Esophagus squamous epithelium (tissue), 5 donors: ENCODE measurements at places on chromosomes 13 and 19. TPM values are rescaled to one million over a fixed set of nuclear protein-coding genes. Genes with fewer than 3 reads are reported as not detected.

The PHLDB3 gene
- 58.0 TPM for total RNA-seq

The RASL11A gene
- total RNA-seq: 33.2 TPM

The KLK12 gene
- 16.2 TPM for total RNA-seq

The CPB2 gene
- total RNA-seq: not detected

The FBXL12 gene
- 12.5 TPM for total RNA-seq

The ZNF555 gene
- 2.2 TPM for total RNA-seq

The ZNF135 gene
- total RNA-seq: 1.1 TPM

The DLL3 gene
- total RNA-seq: not detected

The CCL25 gene
- not detected for total RNA-seq

- DNase-seq: no peak
Measured at GRCh38 chr13:29923554-29924481, 73.4 kb upstream of the UBL3 start.

GRCh38 chr13:48236528-48237353, 3.7 kb downstream of the ITM2B start:
- no peak for DNase-seq

DNA sequence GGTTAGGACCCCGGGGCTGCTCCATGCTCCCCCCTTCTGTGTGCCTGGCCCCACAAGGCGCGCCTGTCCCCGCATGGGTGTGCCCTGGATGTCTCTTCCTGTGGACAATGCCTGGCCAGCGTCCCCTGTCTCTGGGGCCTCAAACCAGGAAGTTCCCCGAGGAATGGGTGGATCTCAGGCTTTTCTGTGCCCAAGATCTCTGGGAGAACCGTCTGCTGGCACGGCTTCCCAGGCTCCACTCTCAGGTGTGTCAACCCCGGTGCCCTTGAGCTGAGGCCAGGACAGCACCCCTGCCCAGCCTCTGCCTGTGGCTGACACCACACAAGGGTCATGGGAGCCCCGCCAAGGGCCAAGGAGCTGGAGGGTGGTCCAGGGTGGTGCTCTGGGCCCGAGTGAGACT, 15.7 kb downstream of the ZNF444 start:
- DNase-seq: no peak

- DNase-seq: no peak
Measured at GRCh38 chr19:9962623-9963290, 26.4 kb upstream of the OLFM2 start.

DNA sequence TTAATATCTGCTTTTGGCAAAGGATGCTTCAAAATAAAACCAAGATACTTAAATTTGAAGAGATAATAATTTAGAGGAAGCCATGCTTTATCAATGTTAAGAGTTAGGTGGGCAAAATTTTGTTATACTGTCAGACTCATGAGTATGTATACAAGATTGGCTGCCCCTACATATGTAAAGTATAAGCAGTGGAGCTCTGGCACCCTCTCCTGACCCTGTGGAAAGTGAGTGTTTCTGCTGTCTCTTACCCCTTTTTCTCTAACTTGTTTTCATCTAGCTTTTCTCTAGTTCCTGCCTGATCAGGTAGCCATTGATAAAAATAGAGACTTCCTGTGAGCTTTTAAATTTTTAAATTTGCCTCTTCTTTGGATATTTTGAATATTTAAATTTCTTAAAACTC, 710.9 kb upstream of the SPRY2 start:
- DNase-seq: no peak

GRCh38 chr19:31534786-31535657, 185.8 kb upstream of the TSHZ3 start:
- DNase-seq: no peak

GRCh38 chr19:4007021-4007835, at the start of gene PIAS4:
PIAS4 (plus strand) TSS chr19:4007736; CDS start chr19:4007761, 25 bp downstream.
- peak; percentile 82 for DNase-seq

- no peak for DNase-seq
Measured at GRCh38 chr13:68628994-68629393, 1398.9 kb upstream of the PCDH9 start.

GRCh38 chr13:113962975-113963374, 10.9 kb downstream of the C13orf46 start:
- DNase-seq: no peak

DNA sequence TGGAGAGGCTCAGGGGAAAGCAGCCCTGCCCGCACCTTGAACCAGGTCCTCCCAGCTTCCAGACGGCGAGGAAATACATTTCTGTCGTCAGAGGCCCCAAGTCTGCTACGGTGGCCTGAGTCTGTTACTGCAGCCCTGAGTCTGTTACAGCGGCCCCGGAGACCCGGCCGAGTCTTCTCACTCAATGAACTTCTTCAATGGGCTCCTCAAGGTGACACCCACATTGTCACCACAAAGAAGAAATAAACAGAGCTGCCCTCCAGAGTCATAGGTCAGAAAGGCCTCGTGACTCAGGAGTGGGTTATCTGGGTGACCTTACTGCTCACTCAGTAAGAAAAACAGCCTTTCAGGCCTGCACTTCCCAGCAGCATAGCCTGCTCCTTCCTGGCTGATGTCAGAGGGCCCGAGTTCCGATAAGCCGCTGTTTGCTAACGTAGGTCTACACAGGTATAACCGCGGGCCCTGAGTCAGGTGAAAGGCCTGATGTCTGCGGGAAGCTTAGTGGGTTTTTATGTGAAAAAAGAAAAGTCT, 66.9 kb upstream of the TM9SF2 start:
- no peak for DNase-seq

DNA sequence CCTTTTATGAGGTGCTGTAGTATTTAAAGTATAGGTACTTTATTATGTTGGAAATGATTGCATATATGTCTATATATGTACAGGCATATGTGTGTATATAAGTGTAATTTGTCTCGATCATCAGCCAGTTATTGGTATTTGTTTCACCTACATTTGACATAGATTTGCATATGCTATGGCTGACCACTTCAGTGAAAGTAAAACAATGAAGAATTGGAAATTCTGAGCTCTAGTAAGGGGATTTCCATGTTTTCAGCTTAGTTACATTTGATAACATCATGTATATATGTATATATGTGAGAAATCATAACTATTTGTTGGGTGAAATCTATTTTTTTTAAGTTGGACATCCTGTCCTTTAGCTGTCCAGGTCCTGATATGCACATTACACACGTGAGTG, 1303.9 kb downstream of the EFNB2 start:
- DNase-seq: no peak

DNA sequence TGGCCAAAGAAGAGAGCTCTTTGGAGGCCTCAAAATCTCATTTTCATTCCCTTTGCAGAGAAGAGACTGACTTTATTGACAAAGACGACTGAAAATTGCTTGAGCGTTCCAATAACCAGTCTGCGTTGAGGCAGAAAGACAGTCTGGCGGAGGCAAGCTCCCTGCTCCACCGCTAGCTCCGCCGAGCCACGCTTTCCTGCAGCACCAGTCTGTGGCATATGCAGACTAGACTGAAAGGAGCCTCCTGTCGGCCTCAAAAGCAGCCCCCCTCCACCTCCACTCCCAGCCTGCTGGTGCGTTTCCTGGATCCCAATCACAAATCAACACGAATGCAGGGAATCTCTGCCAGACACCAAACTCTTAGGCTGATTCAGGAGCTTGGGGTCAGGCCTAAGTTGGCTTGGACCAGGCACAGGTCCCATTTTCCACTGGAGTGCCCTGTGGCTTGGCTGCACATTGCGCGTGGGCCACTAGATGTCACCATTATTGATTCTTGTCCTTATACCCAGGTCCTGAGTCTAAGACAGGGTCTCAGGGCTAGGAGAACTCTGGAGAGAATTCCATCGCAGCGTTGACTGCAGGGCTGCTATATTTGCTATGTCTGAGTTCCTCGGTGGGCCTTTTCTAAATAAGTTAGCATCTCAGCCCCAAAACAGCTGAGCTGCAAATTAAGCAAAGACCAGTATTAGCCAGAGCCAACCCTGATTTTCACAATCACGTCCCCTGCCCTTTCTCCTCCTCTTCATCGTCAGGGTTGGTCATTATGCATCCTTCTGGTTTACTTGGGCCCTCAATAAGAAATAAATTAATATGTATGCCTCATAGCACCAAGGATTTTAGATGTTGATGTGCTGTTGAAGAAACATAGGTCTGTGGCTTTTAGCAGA, 5.2 kb upstream of the ZNF507 start:
- no peak for DNase-seq

- DNase-seq: no peak
Measured at GRCh38 chr19:29303069-29303718, 90.2 kb upstream of the UQCRFS1 start.

- DNase-seq: no peak
Measured at GRCh38 chr13:97621631-97622030, 187.7 kb downstream of the RAP2A start.

DNA sequence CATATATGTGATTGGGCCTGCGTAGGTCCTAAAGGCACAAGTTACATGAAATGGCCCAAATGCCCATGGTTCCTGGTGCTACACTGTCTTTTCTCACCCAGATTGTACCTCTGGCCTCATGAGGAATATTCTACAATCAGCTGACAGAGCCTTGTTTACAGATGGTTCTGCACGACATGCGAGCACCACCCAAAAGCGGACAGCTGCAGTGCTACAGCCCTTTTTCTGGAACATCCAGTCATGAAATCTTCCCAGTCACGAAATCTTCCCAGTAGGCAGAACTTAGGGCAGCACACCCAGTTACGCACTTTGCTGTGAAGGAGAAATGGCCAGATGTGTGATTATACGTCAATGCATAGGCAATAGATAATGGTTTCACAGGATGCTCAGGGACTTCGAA, 7.7 kb upstream of the ELF1 start:
- DNase-seq: no peak

GRCh38 chr13:20332361-20333096, 100.4 kb upstream of the GJB6 start:
- no peak for DNase-seq

DNA sequence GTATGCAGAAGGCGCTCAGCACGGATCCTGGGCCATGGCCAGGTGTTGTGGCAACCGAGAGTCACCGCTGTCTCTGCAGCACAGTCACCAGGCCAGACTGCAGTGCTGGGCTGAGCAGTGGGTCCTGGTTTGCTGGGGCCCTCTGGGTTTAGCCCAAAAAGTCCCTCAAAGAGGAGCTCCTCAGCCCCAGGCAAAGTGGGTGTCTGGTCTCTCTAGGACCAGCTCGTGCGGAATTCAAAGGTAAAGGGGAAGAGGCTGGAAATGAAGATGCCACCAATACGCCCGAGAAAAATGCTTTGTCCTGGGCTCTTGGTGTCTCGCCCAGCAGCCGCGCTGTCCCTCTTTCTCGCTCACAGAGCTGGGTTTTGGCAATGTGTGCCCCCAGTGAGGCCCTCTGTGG, 38.5 kb upstream of the ANKRD10 start:
- DNase-seq: no peak

GRCh38 chr13:36046672-36047071, 84.5 kb downstream of the DCLK1 start:
- no peak for DNase-seq

DNA sequence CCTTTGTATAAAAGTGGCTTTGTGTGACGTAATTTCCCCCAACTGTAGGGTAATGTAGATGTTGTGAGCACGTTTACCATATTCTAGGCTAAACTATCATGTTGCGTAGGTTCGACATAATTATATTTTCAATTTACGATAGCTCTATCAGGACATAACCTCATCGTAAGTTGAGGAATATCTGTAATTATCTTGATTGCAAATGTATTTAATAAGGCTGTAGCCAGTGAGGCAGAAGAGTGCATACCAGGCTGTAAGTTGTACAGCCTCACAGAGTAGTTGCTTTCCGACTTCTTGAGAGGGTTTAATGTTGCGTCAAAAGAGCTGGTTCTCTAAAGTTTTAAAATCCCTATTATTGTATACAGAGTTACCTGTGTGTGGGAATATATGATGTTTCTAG, 839.4 kb upstream of the GPC6 start:
- no peak for DNase-seq

DNA sequence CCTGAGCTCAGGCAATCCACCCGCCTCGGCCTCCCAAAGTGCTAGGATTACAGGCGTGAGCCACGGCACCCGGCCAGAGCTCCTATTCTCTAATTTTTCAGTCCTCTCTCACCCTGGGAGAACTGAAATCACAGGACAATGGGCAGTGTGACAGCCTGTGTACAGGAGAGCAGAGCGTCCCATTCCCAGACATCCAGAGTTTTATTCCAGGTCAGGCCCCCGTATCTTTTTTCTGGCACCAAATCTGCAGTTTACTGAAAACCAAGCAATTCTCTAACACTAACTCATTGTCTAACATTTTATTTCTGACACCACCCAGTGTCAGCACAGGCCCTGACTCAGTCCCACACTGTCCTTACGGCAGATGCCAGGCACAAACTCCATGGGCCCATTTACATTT, 6.7 kb downstream of the ZNF708 start:
- DNase-seq: no peak

DNA sequence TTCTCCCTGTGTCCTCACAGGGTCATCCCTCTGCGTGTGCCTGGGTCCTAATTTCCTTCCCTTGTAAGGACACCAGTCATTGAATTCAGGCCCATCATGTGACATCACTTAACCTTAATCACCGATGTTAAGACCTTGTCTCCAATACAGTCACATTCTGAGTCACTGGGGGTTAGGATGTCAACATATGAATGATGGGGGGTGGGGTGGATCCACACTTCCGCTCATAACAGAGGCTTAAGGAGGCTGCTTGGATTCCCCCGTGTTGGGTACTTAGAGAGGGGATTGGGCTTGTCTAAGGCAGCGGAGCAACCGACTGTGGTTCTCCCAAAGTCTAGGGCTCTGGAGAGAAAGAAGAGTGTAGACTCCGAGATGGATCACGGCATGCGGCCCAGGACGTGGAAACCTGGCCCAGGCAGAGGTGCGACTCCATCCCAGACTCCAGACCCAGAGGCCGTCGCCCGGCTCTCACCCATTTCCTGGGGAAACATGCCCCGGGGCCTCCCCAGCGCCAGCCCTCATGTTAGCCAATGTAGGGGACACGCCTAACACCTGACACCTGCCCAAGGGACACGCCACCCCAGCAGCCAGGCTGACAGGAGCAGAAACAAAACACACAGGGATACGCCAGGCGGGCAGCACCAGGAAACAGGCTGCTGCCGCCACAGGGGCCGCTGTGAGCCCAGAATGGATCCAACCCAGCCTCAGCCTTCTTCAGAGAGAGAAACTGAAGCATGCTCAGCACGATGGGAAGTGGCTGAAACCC, 17.1 kb upstream of the IGLON5 start:
- no peak for DNase-seq

- DNase-seq: no peak
Measured at GRCh38 chr13:93653776-93654175, 427.2 kb downstream of the GPC6 start.

DNA sequence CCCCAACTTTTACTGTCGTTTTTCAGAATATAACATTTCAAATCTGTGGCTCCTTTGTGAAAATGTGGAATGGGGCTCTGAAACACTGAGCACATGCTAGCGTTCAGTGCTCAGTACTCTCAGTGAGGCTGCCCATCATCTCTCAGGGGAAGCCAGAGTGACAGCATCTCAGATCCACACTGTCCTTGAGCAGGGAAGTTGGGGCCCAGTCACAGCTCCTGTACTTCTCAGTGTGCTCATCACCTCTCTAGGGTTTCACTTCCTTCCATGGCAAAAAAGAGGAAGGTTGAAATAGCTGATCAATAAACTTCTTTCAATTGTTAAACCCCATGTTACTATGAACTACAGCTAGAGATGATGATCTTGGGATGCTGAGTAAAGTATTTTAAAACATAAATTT, 565.9 kb upstream of the SPRY2 start:
- DNase-seq: no peak

- no peak for DNase-seq
Measured at GRCh38 chr13:64849196-64849595, 2380.9 kb downstream of the PCDH9 start.

GRCh38 chr13:34421858-34422475, 520.1 kb upstream of the NBEA start:
- DNase-seq: no peak

- no peak for DNase-seq
Measured at GRCh38 chr19:20482721-20483120, 82.9 kb downstream of the ZNF737 start.

- no peak for DNase-seq
Measured at GRCh38 chr13:40519637-40520036, 146.8 kb downstream of the FOXO1 start.
